ENCODE measurements at places on chromosomes 3 and 15. TPM values are rescaled to one million over a fixed set of nuclear protein-coding genes. Genes with fewer than 3 reads are reported as not detected.

Gene PLCH1
- total RNA-seq: 0.60 TPM

Gene NEK4
- 17.7 TPM for total RNA-seq

Gene MYL3
- total RNA-seq: not detected

Gene LAMB2
- total RNA-seq: 209 TPM

Gene C3orf20
- total RNA-seq: not detected

Gene IGSF11
- 0.39 TPM for total RNA-seq

Gene BCL2A1
- 3.0 TPM for total RNA-seq

Gene SPTBN5
- 1.7 TPM for total RNA-seq

Gene CD80
- total RNA-seq: not detected
